AG10803 (cell line): ENCODE measurements at places on chromosomes 1 and 21.
A peak's percentile ranks its signal among the peaks of the same experiment; 100 is the strongest.

- DNase-seq: no peak
These were observed 22.9 kb downstream of the PRXL2B start for GRCh38 chr1:2609319-2610035.

GRCh38 chr1:205600085-205600484 lies 31.7 kb downstream of the ELK4 start:
- DNase-seq: no peak

DNA sequence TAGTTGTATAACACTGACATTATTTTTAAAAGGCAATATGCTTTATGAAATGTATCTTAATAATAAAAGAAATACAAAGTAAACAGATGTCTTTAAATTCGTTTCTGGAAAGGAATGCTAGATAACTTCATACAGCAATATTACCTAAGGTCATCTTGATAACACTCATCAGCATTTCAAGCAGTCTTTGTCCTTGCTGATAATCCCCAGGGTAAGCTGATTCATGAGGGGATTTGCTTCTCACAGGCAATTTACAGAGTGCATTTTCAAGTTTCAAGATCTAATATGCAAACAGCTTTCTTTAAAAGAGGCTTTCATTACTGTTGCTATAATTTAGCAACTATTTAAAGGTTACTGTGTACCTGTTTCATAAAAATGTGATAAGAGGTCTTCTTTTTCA lies 75.2 kb upstream of the NEK2 start:
- no peak for DNase-seq

DNA sequence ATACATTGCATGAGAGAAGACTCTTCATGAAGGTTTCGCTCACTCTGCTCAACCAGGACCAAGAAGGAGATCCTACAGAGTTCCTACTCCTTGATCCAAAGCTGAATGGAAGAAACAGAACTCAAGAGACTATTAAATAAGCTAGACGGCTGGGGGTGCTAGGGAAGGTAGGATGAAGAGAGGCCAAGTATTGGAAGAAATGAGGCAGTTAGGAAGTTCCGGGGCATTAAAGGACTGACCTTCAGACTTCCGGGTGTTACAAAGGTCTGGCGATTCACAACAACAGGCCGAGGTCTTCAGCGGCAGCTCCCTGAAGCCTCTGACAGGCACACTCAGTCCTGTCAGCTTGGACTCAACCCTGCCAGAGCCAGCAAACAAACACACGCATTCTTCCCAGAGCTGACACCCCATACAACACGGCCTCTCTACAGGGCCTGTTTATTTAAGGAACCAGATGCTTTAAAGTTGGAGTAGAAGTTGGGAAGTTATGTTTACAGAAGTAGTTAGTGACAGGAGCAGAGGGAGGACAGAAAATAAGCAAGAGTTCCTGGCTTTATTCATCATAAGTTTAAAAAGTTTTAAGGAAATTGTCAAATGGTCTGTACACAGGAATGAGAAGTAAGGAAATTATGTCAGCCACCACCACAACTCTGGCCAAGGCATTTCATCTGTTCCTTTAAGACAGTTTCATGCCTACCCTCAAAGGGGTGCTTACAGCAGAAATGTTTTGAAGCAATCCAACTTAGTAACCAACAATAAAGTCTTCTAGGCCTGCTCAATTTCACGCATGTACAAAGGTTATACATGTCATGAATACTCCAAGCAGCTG lies 4.7 kb downstream of the SORT1 start:
- peak; percentile 57 for DNase-seq

DNA sequence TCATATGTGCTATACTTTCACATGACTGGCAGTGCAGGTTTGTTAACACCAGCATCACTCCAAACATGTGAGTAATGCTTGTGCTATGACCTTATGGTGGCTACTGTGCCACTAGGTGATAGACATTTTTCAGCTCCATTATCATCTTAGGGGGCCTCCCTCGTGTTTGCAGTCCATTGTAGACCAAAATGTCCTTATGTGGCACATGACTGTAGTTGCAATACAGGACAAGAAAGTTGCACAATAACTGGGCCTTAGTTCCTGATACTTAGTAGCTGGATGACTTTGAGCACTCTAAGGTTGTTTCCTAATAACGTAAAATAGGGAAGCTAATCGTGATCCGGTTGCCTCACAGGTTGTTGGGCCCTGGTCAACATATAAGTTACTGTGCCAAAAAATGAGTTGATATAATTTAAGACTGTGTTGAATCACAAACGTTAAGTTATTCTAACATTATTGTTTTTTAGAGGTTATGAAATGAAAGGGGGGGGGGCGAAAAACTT lies 511 bp upstream of the SNX27 start:
- DNase-seq: peak; percentile 83

GRCh38 chr1:39646232-39647081 lies 7.0 kb upstream of the HEYL start:
- DNase-seq: peak; percentile 73

DNA sequence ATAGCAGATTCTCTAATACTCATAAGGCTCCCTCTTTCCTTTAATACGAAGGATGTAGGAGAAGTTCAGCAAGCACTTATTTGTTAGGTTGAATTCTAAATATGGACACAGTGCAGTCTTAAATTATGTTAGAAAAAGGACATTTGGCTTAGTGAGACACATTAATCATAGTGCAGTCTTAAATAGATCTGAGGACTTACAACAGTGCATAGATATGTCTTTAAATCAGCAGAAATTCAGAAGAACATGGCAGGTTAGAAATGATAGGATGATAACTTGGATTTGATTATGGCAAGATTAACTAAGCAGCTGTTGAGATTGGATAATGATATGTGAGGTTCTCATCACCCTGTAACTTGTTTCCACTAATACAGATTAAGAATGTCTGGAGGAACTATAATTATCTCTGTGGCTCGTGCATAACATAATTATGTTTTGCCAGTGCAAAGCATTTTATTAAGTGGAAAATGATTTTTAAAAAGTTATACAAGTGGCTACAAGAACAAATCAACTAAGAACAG lies 485.9 kb downstream of the USP25 start:
- no peak for DNase-seq

- DNase-seq: peak; percentile 11
These were observed 2.2 kb upstream of the RUNX3 start for GRCh38 chr1:24932284-24932683.

GRCh38 chr1:13584876-13585611 lies 1.4 kb downstream of the PDPN start:
- no peak for DNase-seq

GRCh38 chr1:21175670-21176581 lies 771 bp downstream of the EIF4G3 start:
- DNase-seq: no peak

- no peak for DNase-seq
These were observed 12.5 kb downstream of the KCNN3 start for GRCh38 chr1:154857441-154858215.

GRCh38 chr1:93411000-93411399 lies 36.9 kb upstream of the FNBP1L start:
- DNase-seq: no peak

DNA sequence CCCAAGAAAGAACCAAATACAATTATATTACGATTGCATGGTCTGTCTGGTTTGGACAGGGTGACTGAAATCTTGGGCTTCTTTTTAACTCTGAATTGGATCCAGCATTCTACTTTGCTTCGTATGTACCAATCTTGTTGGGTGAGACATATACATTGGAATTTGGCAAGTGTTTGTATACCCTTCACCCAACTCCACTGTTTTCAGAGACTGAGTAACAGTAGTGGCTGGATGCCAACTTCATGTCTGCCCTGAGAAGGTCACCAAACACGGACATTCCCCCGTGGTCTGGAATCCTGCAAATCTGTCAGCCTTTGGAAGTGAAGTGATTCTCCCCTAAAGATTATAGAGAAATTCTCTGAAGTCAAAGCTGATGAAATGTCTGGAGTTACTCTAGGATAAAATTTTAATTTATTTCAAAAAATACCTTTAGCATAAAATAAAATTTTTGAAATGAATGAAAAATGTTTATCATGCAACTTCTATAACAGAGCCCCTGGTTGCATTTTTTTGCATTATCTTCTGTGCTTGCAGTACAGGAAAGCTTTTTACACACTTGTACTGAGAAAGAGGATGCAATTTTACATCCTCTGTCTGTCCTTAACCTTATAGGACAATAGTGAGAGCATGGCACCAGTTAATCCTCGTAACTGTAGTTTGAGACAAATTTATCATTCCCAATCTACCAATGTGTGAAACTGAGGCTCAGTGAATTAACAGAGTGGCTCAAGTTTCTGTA lies 201.8 kb downstream of the DISC1 start:
- DNase-seq: peak; percentile 98

- peak; percentile 99 for DNase-seq
These were observed 151.4 kb downstream of the TGFB2 start for GRCh38 chr1:218496561-218496960.

DNA sequence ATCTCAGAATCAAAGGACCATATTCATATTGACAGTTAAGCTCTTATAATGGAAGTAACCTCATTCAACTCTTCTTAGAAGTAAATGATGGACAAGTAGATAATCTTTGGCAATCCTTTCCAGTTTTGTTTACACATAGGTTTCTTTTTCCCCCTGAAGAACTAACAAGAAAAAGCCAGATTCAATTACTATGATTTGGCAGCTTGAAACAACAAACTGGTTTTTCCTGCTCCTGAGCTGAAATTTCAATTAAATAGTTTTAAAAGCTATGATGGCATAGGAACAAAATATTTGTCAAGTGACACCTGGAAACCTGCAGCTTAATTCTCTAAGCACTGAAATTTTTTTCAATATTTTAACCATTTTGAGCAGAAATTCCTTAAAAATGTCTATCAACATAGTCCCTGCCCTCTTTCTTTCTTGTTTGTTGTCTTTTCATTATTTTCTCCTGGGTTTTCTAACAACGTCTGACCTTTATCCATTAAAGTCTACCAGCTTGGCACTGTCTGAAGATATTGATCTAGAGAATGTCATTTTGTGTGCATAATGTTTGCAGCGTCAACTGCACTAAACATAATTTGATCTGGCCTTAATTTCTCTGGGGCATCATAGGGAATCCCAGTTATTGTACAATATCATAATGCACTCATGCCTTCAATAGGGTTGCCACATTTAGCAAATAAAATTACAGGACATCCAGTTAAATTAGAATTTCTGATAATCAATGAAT lies 4.0 kb upstream of the SLC35A3 start:
- DNase-seq: no peak

- DNase-seq: no peak
These were observed 120.9 kb downstream of the DAB1 start for GRCh38 chr1:57302812-57303596.

GRCh38 chr1:115506924-115507589 lies 134.7 kb upstream of the VANGL1 start:
- peak; percentile 68 for DNase-seq

DNA sequence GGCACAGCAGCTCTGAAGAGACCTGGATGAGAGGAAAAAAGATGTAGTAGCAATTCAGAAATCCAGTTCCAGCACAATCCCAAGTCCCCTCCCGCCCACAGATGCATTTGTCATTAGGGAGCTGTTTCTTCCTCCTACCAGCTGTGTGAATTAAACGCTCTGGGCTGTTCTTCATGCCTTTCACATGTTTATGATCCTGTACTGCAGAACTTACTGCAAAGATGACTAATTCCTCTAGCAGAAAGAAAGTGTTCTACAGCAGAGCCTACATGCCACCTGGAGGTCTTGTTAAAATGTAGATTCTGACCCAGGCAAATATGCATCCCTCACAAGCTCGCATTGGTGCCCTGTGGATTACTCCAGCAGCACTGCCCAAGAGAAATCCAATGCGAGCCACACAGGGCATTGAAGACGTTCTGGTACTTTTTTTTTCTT lies 6.5 kb downstream of the ENO1 start:
- DNase-seq: no peak

DNA sequence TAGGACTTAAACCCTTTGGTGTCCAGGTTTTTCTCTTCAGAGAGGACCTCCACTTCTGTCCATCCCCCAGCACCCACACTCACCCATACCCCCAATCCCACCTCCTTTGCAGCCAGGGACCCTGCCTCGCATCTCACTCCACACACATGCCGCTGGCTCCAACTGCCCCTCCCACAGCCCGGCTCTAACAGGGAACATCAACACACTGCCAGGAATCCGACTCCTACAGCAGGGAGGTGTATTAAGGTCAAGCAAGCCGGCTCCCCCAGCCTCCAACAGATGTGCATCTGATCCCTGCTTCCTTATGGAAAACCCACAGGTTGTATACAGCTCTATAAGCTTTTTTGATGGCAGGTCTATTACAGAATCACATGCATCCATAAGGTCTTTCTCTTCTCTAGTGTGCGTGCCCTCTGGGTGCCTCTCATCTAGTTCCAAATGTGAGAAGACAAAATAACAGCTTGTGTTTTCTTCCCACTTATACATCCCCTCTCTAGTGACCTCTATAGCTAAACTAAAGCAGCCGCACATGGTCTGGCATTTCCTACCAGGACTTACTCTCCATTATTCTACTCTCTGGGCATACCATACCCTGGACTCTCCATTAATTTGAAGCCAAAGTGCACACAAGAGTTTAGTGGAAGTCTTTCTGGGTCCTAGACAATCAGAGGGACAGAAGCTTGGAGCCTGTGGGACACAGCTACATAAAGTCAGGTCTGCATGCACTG lies 16.3 kb downstream of the PIK3C2B start:
- DNase-seq: no peak

- no peak for DNase-seq
These were observed 85.4 kb downstream of the SIK1 start for GRCh38 chr21:43341378-43342161.

DNA sequence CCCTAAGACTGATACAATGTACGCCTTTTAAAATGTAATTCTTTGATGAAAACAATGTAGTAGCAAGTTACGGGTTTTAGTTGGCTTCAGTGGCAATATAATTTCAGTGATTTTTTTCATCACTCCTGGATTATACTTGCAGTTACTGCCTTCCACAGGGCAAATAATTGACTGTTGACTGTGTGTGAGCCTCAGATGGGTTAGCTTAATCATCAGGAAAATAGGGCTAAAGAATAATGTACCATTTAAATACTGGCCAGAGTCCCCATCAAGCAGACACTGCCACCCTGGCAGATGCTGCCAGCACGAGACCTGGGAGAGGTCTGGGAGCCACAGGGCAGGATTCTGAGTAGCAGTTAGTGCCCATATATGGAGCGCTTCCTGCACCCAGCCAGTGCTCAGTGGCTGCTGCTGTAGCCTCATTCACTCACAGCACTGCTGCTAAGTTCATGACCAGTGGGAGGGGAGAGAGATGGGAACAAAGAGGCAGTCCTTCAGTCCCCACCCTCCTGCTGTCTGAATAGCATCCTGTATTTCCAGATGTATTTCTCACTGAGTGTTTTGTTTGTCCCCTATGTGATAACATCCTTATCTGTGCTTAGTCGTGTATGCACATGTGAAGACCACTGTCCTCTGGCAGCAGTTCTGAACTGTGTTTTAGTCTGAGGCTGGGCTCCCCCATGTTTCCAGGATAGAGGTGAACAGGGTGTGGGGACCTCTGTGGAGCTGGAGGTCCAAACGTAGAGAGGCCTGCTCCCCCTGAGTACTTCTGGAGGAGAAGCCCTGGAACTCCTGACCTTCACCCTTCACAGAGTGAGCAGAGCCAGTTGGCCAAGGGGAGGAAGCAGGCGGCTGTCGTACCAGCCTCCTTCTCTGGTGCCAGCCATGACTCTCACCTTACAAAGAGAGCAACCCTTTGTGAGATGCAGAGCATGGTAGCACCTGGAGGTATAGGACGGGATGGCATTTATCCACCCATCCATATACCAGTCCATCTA lies 80.4 kb downstream of the ADARB1 start:
- peak; percentile 74 for DNase-seq

- peak; percentile 35 for DNase-seq
These were observed 17.2 kb downstream of the DAP3 start for GRCh38 chr1:155706139-155706538.

GRCh38 chr1:241485554-241485992 lies 34.0 kb downstream of the FH start:
- DNase-seq: peak; percentile 4
